Erythroblast (primary cell): ENCODE measurements at places on chromosomes 3 and 15.

GRCh38 chr3:74426571-74426970, 187.9 kb downstream of the CNTN3 start:
- no peak for DNase-seq

- DNase-seq = no peak
Observed at GRCh38 chr15:47503876-47504275, 213.4 kb upstream of the SEMA6D start.

DNA sequence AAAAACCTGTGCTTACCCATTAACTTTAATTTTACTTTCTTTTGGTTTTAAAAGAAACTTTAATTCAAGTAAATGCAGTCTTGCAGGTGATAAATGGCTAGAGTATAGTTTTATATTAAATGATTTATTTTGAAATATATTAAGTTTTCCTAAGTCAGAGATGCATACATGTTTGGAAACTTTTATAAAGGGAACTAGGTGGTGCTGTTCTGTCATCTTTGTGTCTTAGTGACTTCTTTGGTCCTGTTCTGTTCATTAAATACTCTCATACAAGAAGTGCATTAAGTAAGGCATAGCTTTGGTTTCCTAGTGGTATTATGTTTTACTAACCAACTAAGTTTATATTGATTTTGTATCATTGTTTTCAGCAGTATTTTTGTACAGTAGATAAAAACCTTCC, 15.6 kb downstream of the CADM2 start:
- no peak for DNase-seq

DNA sequence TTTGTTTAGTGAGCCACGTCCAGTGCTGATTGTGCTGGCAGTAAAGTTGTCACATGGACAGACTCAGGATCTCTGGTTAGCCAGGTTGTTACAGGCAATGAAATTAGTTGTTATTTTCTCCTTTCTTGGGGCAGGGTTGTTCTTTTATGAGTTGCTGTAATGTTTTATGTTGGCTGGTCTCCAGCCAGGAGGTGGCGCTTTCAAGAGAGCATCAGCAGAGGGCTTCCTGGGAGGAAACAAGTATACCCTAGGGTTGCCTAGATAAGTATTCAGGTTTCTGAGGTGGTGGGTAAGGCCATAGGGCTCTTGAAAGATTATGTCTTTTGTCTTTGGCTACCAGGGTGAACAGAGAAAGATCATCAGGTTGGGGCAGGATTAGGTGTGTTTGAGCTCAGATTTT, 14.5 kb upstream of the CFAP20DC start:
- no peak for DNase-seq

GRCh38 chr3:190356246-190356645, 31.7 kb upstream of the CLDN16 start:
- no peak for DNase-seq
